ENCODE measurements at places on chromosomes 16 and 17.
A peak's percentile ranks its signal among the peaks of the same experiment; 100 is the strongest.

GRCh38 chr16:2773188-2773968 lies 3.7 kb downstream of the ELOB start:
- DNase-seq, result no peak

DNA sequence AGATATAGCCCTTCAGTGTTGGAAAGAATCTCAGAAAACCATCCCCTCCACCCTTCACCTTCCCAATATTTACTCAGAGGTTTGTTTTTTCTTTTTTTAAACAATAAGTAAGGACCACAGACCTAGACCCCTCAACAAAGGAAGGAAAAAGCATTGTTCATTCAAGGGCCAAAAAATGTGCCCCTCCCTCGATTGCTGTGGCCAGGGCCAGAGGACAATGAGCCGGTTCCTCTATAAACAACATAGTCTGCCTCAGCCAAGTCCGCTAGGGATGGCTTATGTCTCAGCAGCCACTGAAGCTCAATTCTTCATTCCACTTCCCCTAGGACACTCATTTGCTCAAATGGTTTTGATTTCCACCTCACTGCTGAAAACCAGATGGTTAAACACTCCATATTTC lies 24.0 kb downstream of the TRIM16 start:
- DNase-seq, result no peak

- DNase-seq, result no peak
Observed at GRCh38 chr17:34990921-34991365, 10.6 kb downstream of the LIG3 start.

DNA sequence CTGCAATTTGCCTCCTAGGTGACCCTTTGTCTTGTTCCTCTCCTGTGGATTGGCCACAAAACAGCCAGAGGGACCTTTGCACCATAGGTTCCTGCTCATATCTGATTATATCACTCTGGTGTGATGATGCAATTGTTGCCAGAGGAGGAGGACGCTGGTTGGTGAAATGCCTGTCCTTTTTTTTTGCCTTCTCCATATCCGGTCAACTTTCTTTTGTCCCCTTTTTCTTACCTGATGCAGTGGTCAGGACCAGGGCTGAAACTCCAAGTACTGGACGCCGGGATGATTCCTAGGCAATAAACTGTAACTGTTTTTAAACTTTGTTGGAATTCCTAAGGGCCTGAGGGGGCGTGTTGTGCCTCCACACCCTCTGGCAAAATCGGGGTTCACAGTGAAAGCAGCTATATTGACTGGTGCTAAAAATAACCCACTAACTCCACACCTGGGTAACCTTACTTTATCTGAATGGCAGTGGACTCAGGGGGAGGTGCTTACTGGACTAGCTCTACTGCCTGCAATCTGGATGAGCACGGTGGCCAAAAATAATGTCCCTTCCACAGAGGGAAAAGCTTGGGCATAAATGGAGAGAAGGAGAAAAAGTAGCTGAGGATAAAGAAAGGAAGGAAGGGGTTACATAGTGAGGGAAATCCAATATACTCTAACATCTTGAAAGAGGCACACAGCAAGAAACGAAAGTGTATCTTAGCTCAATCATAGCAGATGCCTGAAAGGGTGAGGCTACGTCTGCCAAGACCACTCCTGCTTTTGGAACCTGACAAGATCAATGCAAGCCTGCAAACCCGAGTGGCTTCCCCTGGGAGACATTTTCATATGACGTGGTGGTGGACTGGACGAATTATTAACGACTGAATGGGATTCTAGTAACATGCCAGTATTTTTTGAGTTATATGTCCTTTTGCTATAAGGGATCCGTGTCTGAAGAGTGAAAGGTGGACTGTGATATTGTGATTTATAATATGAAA lies 28.4 kb upstream of the ZNF423 start:
- DNase-seq, result no peak

- DNase-seq, result no peak
Observed at GRCh38 chr16:71402007-71402406, 39.8 kb downstream of the TLE7 start.

DNA sequence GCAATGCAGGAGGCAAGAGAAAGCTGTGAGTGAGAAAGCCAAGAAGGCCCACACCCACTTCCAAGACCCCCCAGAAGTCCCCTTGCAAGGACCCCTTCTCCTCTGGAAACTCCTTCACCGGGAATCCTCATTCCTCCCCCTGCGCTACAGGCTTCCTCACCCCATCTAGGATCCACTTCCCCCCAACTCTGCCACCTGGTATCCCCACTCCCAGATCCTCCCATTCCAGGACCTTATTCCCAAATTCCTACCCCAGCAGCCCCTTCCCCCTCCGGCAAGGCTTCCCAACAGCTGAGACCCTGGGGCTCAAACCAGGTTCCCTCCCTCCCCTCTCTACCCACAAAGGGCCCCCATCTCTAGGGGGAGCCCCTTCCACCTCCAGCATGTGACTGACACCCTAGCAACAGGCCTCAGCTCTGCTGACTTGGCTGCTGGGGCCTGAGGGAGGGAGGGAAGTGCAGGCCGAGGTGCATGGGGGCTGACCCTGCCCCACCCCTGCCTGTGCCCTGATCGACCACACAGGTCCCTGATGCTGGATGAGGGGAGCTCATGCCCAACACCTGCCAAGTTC lies 2.1 kb downstream of the HSF4 start:
- DNase-seq, result no peak

DNA sequence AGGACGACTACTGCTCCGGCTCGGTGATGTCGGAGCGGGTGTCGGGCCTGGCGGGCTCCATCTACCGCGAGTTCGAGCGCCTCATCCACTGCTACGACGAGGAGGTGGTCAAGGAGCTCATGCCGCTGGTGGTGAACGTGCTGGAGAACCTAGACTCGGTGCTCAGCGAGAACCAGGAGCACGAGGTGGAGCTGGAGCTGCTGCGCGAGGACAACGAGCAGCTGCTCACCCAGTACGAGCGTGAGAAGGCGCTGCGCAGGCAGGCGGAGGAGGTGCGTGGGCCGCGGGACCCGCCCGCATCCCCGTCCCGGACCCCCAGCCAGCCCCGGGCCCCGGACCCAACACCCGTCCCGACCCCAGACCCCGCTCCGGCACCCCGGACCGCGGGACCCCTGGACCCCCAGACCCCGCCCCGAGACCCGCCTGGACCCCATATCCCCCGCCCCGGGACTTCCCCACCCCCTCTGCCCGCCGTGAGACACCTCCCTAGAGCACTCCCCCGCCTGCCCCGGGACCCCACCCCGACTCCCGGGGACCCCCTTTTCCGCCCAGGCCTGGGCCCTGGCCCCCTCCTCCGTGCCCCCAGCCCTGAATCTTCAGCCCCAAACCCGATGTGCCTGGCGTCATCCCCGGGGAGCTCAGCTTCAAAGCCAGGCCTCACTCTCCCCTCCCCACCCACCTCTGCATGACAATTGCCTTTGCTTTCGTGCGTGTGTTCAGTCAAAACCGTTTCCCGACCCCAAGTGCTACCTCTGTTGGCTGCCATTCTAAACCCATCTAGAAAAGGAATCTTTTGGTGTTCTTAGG lies 594 bp downstream of the MAPK8IP3 start:
- peak; percentile 4 for DNase-seq

DNA sequence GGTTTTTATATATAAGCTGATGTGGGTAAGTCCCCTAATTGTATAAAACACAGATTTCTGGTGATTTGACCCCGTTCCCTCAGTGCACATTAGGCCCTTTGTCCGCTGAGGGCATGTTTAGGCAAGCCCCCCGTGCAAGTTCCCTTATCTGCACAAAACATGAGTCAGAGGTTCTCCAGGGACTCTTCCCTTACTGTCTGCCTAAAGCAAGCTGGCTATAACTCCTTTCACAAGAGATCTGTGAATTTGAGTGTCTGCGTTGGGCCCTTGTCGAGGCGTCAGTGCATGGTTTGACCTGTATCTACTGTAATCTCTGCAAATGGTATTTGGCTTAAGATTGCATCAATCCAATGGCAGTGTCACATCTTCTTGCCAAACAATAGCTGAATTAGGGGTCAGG lies 712.8 kb downstream of the CDH8 start:
- no peak for DNase-seq

- no peak for DNase-seq
Observed at GRCh38 chr16:89720551-89720812, 216 bp downstream of the VPS9D1 start.

DNA sequence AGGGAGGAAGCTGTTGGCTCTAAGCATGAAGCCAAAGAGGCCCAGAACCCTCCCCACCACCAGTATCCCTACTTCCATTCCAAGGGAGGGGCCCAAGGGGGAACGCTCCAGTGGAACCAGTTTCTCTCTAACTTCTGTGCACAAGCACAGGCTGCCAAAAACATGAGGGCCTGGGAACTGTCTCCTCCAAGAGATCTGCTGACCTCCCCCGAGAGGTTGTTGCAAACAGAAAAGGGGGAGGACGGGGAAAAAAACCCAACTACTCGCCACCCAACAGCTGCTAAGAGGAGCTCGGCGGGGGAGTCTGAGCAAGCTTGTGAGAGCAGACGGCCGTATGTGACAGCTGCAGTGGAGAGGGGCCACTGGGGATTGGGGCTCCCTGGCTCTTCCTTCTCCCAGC lies 15.7 kb upstream of the SLC35B1 start:
- no peak for DNase-seq

DNA sequence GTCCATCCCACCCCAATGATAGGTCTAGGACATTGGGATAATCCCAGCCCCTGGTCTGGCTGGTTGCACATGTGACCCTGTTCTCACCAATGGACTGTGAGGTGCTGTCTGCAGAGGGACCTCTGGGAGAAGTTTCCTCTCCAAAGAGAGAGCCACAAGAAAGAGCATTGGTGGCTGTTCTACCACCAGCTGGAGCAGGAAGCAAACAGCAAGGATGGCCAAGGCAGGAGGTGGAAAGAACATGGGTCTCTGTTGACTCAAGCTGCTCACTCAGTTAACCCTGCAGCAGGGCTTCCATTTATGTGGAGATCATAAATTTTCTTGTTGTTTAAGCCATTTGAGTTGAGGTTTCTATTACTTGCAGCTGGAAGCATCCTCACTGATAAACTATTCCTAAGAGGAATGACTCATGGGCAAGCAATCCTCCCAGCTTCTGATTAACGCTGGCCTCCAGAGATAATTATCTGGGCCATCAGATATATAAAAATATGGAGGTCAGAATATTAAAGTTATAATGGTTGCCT lies 52.6 kb downstream of the CYB5B start:
- no peak for DNase-seq

DNA sequence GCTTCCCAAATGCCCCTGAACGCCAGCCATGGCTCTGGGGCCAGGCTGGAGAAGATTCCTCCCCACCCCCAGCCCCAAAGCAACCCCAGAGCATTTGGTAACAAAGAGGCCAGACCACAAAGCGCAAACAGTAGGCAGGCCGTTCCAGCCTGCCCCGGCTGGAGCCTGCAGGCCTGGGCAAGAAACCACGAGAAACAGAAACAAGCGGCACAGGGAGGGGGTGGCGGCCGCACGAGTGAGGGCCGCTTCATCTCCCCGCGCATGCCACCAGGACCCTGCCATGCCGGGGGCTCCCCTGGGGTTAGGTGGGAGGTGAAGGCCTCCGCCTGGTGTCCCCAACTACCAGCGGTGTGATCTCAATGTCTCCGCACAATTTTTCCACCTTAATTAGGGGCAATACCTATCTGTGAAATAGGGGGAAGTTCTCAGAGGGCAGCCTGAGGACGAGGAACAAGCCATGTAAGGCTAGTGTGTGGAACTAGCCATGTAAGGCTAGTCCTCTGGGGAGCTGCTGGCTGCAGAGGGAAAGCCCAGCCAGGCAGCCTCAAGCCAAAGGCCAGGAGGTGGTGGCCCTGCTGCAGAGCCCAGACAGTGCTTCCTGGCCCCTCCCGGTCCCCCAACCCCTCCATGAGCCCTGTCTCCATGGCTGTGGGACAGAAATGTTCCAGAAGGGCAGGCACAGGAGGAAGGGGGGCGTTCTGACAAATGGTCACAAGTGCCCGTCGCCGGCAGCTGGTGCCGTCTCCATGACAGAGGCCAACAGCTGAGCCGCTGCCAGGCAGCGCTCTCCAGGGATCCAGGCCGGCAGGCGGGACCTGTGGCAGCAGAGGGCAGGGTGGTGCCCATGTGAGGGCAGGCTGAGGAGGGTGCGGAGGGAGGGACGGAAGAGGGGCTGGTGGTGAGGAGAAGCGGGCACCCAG lies 14.5 kb upstream of the MTSS2 start:
- DNase-seq, result no peak

GRCh38 chr16:22225060-22225459 lies 19.0 kb downstream of the EEF2K start:
- DNase-seq, result no peak

- no peak for DNase-seq
Observed at GRCh38 chr16:12800817-12801216, 2.9 kb downstream of the CPPED1 start.

DNA sequence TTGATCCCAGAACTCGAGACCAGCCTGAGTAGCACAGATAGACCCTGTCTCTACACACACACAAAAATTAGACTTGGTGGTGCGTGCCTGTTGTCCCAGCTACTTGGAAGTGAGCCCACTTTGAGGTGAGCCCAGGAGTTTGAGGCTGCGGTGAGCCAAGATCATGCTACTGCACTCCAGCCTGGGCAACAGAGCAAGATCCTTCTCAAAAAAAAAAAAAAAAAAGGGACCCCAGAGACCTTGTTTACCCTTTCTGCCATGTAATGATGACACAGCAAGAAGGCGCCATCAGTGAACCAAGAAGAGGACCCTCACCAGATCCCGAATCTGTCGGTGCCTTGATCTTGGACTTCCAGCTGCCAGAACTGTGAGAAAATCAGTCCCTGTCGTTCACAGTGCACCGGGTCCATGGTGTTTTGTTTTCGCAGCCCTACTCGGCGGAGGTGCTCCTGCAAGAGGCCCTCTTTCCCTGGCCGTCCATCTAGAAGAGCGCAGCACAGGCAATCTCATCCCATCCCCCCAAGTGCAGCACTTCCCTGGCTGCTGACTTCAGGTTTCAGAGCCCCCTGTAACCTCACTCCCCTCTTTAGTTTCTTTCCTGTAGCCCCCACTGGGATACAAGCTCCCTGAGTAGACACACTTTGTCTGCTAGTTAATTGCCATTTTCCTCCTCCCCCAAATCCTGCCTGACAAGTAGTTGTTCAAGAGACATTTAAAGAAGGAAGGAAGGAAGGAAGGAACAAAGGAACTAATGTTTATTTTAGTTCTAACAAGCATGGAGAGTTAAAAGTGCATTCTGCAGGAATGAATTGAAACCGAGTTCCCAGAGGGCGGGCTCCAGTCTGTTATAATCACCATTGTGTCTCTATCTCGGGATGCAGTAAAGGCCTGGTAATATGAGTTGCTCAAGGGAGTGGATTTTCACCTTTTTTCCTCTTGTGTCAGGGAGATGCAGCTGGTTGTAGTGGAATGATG lies 115.3 kb downstream of the SNX29 start:
- no peak for DNase-seq

GRCh38 chr17:67256075-67256732 lies 11.2 kb upstream of the HELZ start:
- no peak for DNase-seq

DNA sequence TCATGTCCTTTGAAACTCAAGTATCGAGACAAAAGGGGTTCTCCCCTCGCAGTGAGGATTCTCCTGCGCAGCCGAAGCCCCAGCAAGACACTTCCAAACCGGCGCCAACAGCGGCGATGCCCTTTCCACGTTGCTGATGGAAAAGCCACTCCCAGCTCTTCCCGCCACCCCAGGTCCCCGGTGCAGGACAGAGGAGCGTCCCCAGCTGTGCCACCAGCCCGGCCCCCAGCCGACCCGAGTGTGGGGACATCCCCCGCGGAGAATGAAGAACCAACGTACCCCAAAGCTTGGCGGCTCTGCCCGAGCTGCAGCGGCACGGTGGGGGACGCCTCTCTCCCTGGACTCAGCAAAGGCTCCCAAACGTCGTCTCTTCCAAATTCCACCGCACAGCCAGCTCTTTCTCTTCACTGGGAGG lies 573 bp downstream of the CHST6 start:
- DNase-seq, result no peak

GRCh38 chr16:17776888-17777287 lies 306.1 kb upstream of the XYLT1 start:
- DNase-seq, result no peak

GRCh38 chr17:77373299-77374169 lies 232.8 kb downstream of the SEC14L1 start:
- peak; percentile 24 for DNase-seq
